ENCODE measurements at places on chromosomes 2 and 18. TPM values are rescaled to one million over a fixed set of nuclear protein-coding genes. Genes with fewer than 3 reads are reported as not detected.

MAP3K19 gene
- 0.35 TPM for polyA plus RNA-seq

ZEB2 gene
- 134 TPM for polyA plus RNA-seq

SULT1C4 gene
- 52.5 TPM for polyA plus RNA-seq

TTN gene
- polyA plus RNA-seq = 1.3 TPM

UGT1A4 gene
- not detected for polyA plus RNA-seq

PPP1CB gene
- 181 TPM for polyA plus RNA-seq

ANO7 gene
- 3.4 TPM for polyA plus RNA-seq

PCARE gene
- polyA plus RNA-seq = 0.35 TPM

SPEG gene
- polyA plus RNA-seq = 18.1 TPM

OLA1 gene
- polyA plus RNA-seq = 151 TPM

- DNase-seq = peak; percentile 73
Measured at GRCh38 chr2:163800951-163801381, 65.2 kb upstream of the FIGN start.

GRCh38 chr2:232230560-232230959 is 148.0 kb upstream of the ALPP start:
- DNase-seq = no peak

GRCh38 chr2:88765154-88765888 is 73.8 kb downstream of the RPIA start:
- peak; percentile 29 for DNase-seq

- DNase-seq = no peak
Measured at GRCh38 chr2:50840341-50841124, 191.4 kb downstream of the NRXN1 start.

DNA sequence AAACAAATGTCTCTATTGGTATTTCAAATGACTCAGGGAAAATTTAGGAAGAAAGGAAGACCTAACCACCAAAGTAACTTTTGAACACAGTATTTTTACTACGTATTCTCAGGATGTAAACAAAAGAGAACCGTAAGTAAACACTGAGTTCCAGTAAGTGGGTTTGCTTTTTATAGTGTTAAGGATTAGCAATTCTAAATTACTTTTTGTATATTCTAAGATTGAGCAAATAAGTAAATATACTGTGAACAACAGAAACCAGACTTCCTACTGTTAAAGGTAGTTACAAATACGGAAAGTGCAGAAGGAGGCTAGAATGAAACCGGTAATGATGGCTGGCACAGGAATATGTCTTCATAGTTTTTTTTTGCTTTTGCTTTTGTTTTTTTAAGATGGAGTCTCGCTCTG is 31.5 kb downstream of the SESTD1 start:
- DNase-seq = no peak

GRCh38 chr18:11736656-11737055 is 47.6 kb downstream of the GNAL start:
- no peak for DNase-seq

DNA sequence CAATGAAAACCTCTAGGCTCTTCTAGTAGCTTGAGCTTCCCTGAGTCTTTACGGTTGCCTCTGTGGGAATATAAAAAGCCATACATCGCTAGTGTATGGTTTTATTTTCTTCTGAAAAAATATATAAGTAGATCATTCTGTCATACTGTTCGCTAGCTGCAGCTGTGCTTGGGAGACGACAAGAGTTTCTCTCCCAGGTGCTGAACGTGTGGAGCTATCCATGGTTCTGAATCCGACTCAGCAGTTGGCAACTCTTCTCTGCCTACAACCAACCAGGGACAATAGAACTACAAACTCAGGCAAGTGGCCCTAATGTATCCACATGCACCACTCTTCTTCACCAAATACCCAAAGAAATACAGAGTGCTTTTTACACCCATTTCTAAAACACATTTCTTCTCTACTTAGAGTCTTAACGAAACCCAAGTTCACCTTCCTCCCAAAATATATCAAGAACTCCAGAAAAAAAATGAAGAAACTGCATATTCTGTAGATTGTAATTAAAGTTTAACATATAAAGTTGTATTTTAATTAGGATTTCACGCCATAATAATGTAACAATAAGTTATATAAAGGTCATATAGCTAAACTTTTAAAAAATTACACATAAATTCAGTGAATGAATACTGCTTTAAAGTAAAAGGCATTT is 2.2 kb upstream of the KCNH7 start:
- DNase-seq = peak; percentile 71

DNA sequence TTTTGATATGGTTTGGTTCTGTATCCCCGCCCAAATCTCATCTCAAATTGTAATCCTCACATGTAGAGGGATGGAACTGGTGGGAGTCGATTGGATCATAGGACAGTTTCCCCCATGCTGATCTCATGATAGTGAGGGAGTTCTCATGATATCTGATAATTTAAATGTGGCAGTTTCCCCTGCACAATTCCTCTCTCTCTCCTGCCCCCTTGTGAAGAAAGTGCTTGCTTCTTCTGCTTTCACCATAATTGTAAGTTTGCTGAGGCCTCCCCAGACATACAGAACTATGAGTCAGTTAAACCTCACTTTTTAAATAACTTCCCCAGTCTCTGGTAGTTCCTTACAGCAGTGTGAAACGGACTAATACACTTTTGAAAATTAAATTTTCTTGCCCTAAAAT is 12.3 kb upstream of the KCNJ3 start:
- no peak for DNase-seq

GRCh38 chr2:157190151-157190550 is 67.4 kb upstream of the GALNT5 start:
- DNase-seq = no peak

- no peak for DNase-seq
Measured at GRCh38 chr2:130372833-130373807, 17.3 kb downstream of the PTPN18 start.

DNA sequence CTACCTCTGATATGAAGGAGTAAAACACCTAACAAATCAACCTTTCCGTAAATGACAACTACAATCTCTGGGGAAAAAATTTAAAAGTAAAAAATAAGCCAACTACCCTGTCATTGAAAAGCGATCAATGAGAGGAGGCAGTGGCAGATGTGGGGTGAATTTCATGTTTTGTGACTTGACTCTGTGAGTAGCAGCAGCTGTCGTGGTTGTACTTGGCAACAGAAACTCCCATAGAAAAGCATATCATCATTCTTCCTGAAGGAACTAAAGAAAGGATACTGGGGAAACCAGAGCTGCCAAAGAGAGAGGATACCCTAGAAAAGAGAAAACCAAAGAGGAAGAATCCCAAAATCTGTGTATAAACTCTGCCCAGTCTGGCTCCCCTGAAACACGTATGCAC is 236.4 kb downstream of the TNS1 start:
- DNase-seq = no peak

DNA sequence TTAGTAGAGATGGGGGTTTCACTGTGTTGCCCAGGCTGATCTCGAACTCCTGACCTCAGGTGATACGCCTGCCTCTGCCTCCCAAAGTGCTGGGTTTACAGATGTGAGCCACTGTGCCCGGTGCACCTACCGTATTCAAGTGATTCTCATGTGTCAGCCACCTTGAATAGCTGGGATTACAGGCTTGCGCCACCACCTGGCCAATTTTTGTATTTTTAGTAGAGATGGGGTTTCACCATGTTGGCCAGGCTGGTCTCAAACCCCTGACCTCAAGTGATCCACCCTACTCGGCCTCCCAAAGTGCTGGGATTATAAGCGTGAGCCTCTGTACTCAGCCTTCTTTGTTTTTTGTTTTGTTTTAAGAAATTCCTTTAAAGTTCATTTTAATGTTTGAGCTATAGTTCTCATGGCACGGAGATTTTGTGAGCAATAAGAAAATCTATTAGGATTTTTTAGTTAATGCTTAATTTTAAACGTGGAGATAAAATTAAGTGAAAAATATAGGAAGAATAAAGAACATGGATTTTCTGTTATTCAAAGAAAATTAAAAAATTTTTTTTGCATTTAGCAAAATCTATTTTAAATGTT is 242.6 kb downstream of the PHLPP1 start:
- no peak for DNase-seq

DNA sequence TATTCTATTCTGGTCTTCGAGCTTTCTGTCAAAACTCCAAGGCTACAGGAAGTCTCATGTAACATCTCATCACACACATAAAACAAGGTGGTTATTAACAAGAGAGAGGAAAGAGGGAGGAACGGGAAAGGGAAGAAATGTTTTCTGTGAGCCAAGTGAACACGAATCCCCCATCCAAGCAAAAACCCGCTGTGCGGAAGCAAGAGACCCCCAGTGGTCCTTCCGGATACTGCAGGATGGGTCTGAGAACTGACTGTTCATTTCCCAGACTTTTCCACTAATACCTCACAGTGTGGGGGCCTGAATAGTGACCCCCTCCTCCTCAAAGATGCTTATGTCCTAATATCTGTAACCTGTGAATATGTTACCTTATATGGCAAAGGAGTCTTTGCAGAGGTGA is 19.0 kb upstream of the DIPK1C start:
- DNase-seq = no peak

DNA sequence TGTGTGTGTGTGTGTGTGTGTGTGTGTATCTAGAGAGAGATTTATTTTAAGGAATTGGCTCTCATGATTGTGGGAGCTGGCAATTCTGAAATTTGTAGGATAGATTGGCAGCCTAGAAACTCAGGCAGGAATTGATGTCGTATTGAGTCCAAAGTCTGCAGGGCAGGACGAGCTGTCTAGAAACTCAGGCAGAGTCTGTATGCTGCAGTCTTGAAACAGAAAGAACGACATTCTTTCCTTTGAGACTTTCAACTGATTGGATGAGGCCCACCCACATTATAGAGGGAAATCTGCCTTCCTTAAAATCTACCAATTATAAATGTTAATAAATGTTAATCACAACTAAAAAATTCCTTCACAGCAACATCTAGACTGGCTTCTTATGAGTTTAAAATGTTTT is 436.6 kb upstream of the FANCL start:
- DNase-seq = no peak

- no peak for DNase-seq
Measured at GRCh38 chr18:56233595-56233994, 404.8 kb downstream of the TXNL1 start.

DNA sequence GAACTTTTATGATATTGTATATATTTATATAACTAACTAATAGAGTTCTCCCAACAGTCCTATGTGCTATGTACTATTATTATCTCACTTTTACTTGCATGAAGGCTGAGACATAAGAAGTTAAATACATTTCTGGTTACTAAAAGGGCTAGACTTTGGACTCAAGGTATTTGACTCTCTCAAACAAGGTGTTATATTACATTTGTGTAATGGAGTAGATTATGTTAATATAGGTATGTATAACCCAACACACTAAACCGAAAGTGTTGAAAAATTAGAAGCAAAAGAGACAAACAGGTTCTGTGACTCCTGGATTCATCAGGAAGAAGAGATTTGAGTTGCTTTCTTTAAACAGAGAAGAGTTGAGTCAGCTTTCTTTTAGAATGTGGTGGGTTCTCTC is 733.6 kb upstream of the ZEB2 start:
- DNase-seq = no peak

GRCh38 chr2:59297816-59298215 is 1056.7 kb upstream of the FANCL start:
- DNase-seq = no peak

GRCh38 chr18:58870621-58871020 is 5.9 kb downstream of the ZNF532 start:
- no peak for DNase-seq

- DNase-seq = no peak
Measured at GRCh38 chr2:11212645-11213044, 57.4 kb downstream of the SLC66A3 start.

DNA sequence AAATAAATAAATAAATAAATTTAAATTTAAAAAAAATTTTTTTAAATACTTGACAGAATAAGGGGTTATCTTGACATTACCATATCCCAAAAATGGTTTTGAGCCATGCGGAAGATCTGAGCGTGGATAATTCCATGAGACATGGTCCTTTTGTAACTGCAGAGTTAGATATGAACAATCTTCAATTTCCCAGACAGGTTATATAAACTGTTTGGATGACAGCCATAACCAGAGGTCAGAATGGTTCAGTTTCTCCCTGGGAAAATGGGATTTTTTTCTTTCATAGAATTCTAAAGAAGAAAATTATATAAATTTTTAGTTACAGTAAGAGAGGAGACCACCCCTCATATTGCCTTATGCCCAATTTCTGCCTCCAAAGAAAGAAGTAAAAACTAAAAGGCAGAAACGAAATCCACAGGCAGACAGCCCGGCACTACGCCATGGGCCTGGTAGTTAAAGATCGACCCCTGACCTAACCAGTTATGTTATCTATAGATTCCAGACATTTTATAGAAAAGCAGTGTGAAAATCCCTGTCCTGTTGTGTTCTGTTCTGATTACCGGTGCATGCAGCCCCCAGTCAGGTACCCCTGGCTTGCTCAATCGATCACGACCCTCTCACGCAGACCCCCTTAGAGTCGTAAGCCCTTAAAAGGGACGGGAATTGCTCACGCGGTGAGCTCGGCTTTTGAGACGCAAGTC is 3.0 kb downstream of the GALM start:
- DNase-seq = no peak

DNA sequence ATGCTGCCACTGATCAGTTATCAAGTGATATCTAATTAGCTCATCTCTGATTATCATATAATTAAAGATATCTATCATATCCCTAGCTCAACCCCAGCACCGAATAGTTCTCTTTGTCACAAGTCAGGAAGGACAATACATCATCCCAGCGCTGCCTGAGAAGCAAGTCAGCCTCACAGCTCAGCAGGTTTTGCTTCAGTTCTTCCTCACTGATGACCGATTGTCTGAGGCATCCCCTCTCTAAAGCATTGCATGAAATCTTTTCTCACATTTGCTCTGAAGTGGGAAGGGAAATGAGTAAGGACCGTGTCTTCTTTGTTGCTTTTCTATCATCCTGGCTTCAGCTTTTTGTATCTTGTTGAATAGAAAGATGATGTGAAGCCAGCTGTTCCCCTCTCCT is 247.9 kb downstream of the CMPK2 start:
- DNase-seq = no peak

GRCh38 chr2:1702186-1702565 is 42.1 kb downstream of the PXDN start:
- DNase-seq = no peak

GRCh38 chr18:3611313-3612090 is 161.5 kb downstream of the TGIF1 start:
- no peak for DNase-seq

DNA sequence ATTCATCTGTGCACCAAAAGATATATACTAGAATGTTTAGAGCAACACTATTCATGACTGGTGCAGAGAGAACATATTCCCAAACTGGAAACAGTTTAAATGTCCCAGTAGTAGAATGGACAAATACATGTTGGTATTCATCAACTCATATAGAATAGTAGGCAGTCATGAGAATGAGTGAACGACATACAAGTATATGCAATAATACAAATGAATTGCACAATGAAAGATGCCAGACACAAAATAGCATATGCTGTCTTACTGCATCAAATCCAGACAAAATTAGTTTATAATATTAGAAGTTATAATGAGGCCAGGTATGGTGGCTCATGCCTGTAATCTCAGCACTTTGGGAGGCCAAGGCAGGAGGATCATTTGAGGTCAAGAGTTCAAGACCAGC is 8.3 kb upstream of the PRKAG3 start:
- DNase-seq = no peak

GRCh38 chr18:31450409-31450808 is 2.9 kb downstream of the DSG3 start:
- no peak for DNase-seq

GRCh38 chr2:61016392-61017002 is 1.0 kb upstream of the PEX13 start:
- no peak for DNase-seq

- DNase-seq = no peak
Measured at GRCh38 chr2:226733927-226734564, 65.6 kb downstream of the IRS1 start.

GRCh38 chr18:11955239-11956029 is 25.9 kb upstream of the IMPA2 start:
- DNase-seq = no peak

- no peak for DNase-seq
Measured at GRCh38 chr2:233068762-233069418, 8.7 kb downstream of the INPP5D start.
